Kidney (tissue), 22 donors: ENCODE measurements at places on chromosomes 1 and 21.

DNA sequence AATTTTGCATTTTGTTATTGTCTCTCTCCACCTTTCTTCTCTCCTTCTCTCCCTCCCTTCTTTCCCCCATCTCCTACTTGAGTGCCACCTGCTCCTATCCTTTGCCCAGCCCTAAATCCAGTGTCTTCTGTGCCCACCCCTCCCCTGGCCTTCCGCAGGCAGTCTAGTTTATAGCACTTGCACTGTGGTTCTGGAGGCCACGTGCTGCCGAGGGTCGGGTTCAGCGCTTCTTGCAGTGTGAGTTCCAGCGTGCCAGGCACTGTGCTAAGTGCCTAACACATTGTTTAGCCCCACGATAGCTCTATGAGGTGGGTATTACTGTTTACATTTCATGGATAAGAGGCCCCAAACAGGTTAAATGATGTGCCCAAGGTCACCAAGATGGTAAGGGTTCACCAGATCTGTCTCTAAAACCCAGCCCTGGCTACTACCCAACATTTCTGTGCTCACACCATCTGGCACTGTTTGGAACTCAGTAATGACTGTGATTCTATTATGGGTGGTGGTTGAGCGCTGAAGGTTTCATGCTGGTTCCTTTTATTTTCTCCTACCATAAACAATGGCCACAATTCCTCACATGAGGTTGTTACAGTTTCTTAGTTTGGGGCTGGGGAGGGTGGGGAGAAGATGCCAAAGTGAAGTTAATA lies 14.1 kb upstream of the ATP1A4 start:
- no peaks in the 10 kb centered on the region for H3K4me1 ChIP-seq
- DNase-seq = no peak
- H3K36me3 ChIP-seq = no peaks in the 10 kb centered on the region
- H3K4me3 ChIP-seq = no peak overlapping the region
- H3K27me3 ChIP-seq = no peaks in the 10 kb centered on the region
- H3K27ac ChIP-seq = no peak overlapping the region

DNA sequence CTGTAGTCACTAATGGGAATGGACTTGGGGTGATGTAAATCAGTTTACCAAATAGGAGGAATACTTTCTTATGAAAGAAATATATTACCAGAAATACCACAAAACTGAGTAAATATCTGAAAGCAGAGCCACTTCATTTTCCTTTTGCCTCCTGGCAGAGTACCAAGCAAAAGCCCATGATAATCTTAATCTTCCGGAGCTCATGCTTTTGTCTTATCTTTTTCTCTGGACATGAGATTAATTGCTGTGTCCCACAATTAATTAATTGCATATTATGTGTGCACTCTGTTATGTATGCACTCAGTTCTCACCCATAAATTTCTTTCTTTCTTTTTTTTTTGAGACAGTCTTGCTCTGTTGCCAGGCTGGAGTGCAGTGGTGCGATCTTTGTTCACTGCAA lies 94.1 kb upstream of the PDE4B start:
- no peaks in the 10 kb centered on the region for H3K27me3 ChIP-seq
- no peaks in the 10 kb centered on the region for H3K36me3 ChIP-seq
- no peaks in the 10 kb centered on the region for H3K4me1 ChIP-seq
- no peak overlapping the region for H3K4me3 ChIP-seq
- no peak for DNase-seq
- H3K27ac ChIP-seq = no peak overlapping the region

DNA sequence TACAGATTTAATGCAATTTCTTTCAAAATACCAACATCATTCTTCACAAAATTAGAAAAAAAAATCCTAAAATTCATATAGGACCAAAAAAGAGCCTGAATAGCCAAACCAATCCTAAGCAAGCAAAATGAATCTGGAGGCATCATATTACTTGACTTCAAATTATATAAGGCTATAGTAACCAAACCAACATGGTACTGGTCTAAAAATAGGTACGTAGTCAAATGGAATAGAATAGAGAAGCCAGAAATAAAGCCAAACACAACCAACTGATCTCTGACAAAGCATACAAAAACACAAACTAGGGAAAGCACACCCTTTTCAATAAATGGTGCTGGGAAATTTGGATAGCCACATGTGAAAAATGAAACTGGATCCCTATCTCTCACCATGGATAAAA lies 112.3 kb upstream of the TSPAN2 start:
- no peak overlapping the region for H3K4me3 ChIP-seq
- no peak for DNase-seq
- no peak overlapping the region for H3K27ac ChIP-seq

DNA sequence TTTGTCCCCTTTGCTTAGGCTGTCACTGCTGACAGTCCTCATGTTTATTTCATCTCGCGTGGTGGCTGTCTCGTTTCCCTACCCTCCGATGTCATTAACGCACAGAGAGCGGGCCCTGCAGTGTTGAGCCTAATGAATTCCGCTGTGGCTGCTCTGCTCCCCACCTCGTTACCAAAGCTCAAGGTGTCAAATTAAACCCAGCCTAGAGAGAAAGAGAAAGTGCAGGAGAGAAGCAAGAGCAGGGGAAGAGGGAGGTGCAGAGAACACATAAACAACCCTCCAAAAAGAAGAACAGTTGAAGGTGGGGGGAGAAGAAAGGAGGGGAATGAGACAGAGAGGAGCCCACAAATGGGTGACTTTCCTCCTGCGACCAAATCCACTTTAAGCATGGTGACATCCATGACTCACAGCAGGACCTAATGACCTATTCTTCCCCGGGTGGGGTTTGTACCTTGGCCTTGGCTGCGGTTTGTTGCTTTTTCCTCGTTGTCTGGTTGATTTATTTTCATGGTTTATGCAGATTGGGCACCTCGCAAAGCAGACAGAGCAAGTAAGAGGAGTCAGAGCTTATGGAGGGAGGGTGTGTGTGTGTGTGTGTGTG lies 92.5 kb downstream of the PBX1 start:
- peak overlapping the region; percentile 56 for H3K27ac ChIP-seq
- H3K36me3 ChIP-seq = no peaks in the 10 kb centered on the region
- no peaks in the 10 kb centered on the region for H3K27me3 ChIP-seq
- no peaks in the 10 kb centered on the region for H3K4me1 ChIP-seq

- no peak for DNase-seq
- no peaks in the 10 kb centered on the region for H3K27me3 ChIP-seq
- no peak overlapping the region for H3K27ac ChIP-seq
- H3K4me3 ChIP-seq = no peak overlapping the region
- H3K4me1 ChIP-seq = no peaks in the 10 kb centered on the region
- H3K36me3 ChIP-seq = peaks cover 5% of the 10 kb centered on the region
Observed at GRCh38 chr1:1529936-1530335, 10.5 kb downstream of the TMEM240 start.

DNA sequence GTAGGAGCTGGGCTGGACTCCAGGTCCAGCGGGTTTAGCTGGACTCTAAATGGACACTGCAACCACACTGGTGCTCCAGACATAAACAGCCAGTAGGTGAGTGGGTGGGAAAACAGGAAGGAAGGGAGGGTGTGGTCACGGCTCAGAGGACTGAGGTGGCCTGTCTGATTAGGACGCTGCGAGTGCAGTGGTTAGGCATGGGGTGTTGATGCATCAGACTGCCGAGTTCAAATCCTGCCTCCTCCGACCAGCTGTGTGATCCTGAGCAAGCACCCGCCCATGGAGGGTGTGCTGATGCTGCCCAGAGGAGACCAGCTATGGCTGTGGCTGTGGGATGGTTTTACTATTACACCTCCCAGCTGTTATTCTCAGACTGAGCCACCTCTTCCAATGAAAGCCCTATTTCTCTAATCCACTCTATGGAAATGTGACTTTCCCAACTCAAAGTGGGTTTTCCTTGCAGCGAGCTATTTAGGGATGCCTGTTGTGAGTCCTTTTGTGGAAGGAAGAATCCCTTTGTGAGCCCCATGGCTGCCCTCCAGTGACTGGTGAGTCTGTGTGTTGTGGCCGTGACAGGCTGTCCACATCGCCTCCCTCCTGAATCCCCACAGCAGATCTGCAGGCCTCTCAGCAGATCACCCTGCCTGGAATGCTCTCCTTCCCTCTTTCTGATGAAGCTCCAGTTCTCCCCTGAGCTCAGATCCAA lies 56.6 kb upstream of the EDN2 start:
- H3K36me3 ChIP-seq = no peaks in the 10 kb centered on the region
- no peaks in the 10 kb centered on the region for H3K27me3 ChIP-seq
- DNase-seq = peak; percentile 33

DNA sequence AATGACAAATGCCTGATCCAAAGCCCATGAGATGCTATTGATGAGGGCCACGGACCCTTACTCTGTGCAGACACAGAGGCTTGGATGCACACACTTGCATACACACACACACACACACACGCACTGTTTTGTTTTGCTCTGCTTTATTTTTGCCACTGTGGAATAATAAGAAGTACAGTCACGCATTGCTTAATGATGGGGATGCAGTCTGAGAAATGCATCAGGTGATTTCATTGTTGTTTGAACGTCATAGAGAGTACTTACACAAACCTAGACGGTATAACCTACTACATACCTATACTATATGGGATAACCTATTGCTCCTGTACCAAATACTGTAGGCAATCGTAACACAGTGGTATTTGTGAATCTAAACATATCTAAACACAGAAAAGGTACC lies 104.4 kb downstream of the RHOU start:
- peak overlapping the region; percentile 97 for H3K27ac ChIP-seq
- H3K4me1 ChIP-seq = peaks cover 32% of the 10 kb centered on the region
- H3K4me3 ChIP-seq = no peak overlapping the region
- DNase-seq = no peak
- H3K27me3 ChIP-seq = no peaks in the 10 kb centered on the region
- no peaks in the 10 kb centered on the region for H3K36me3 ChIP-seq

- H3K4me3 ChIP-seq = no peak overlapping the region
- no peaks in the 10 kb centered on the region for H3K36me3 ChIP-seq
- no peak for DNase-seq
- no peak overlapping the region for H3K27ac ChIP-seq
Observed at GRCh38 chr1:212255705-212256307, 29.4 kb upstream of the PPP2R5A start.

DNA sequence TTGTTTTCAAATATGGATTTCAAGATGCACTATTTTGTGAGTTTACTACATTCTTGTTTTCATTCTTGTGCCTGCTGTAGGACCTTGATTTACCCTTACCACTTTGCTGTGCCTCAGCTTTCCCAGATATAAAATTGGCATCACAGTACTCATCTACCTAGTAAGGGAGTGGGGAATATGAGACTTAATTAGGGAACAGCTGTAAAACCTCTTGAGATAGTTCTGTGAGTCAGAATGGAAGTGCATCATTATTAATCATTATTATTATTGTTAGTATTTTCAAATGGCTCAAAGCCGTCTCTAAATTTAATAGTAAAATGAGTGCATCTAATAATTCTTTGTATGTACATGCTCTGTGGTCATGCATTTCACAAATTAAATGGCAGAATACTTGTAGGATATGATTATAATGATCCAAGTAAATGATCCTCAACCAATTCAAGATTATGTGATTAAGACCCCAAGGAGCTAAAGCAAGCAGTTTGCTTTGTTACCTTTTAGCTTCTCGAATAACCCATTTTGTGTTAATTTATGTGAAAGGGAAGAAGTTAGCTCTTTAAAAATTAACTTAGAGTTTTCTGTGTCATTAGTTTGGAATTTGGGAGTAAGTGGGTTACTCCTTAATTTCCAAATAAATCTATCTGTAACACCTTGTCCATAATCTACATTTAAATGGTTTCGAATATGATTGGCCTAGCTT lies 155.4 kb downstream of the NFIA start:
- H3K4me3 ChIP-seq = no peak overlapping the region
- no peak for DNase-seq
- no peaks in the 10 kb centered on the region for H3K36me3 ChIP-seq
- H3K27me3 ChIP-seq = no peaks in the 10 kb centered on the region
- no peak overlapping the region for H3K27ac ChIP-seq

GRCh38 chr1:66853379-66853778 lies 52.3 kb upstream of the INSL5 start:
- no peaks in the 10 kb centered on the region for H3K27me3 ChIP-seq
- no peak for DNase-seq
- H3K4me1 ChIP-seq = no peaks in the 10 kb centered on the region

DNA sequence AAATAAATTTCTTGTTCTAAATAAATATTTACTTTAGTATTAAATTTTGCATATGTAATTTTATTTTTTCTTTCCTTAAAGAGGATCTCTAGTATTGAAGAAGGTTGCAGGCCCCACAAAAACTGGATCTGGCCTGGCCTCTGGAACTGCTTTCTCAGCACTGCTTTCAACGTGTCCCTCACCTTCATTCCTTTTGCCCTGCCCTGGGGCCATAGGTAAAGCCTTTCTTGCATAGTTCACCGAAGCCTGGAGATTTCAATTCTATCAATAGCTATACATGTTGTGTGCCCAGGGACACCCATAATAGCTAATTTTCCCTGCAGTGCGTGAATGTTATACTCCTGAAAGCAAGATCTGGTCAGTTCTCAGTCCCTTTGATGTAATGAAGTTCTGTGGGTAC lies 12.0 kb upstream of the GPR137B start:
- DNase-seq = no peak
- H3K4me1 ChIP-seq = peaks cover 2% of the 10 kb centered on the region
- H3K36me3 ChIP-seq = no peaks in the 10 kb centered on the region
- no peak overlapping the region for H3K27ac ChIP-seq
- H3K27me3 ChIP-seq = no peaks in the 10 kb centered on the region
- no peak overlapping the region for H3K4me3 ChIP-seq

- H3K36me3 ChIP-seq = no peaks in the 10 kb centered on the region
- no peaks in the 10 kb centered on the region for H3K4me1 ChIP-seq
- no peaks in the 10 kb centered on the region for H3K27me3 ChIP-seq
- H3K4me3 ChIP-seq = no peak overlapping the region
- no peak overlapping the region for H3K27ac ChIP-seq
- no peak for DNase-seq
Observed at GRCh38 chr1:118479351-118479750, 294.3 kb upstream of the SPAG17 start.

DNA sequence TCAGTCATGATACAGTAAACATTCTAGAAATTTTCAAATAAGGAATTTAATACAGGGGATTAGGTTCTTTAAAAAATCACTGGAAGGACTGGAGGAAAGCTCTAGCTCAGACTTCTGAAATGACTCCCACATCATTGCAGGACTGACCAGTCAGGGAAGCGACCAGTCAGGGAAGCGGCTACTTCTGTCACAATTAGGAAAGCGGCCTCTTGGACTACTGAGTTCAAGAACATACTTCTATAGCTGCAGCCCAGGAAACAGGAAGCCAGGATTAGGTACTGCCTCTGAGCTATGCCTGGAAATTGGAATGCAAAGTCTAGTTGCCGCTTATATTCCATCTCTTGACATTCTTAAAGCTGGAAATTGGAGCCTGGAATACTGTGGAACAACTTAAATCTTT lies 45.5 kb downstream of the USP25 start:
- H3K27me3 ChIP-seq = no peaks in the 10 kb centered on the region
- no peak overlapping the region for H3K27ac ChIP-seq
- no peaks in the 10 kb centered on the region for H3K36me3 ChIP-seq
- H3K4me3 ChIP-seq = no peak overlapping the region

DNA sequence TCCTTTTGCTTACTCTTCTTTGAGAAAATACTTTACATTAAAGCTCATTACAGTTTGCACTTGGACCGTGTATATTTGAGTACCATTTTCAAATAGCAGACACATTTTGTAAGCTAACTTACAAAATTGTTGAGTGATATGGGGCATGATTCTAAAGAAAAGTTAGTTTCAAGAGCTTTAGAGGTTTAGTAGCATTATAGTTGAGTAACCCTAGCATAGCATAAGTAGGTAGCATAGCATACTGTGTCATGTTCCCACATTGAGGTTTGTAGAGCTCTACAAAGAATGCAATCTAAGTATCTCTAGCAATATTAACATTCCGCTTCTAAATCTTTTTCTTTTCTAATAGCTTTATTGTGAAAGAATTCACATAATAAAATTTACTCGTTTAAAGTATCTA lies 92.0 kb downstream of the ITSN1 start:
- H3K27me3 ChIP-seq = no peaks in the 10 kb centered on the region
- no peaks in the 10 kb centered on the region for H3K36me3 ChIP-seq
- no peak overlapping the region for H3K4me3 ChIP-seq
- no peaks in the 10 kb centered on the region for H3K4me1 ChIP-seq
- DNase-seq = no peak
- no peak overlapping the region for H3K27ac ChIP-seq
